SJSA1 (cell line): ENCODE measurements at places on chromosomes 5 and 9. TPM values are rescaled to one million over a fixed set of nuclear protein-coding genes. Genes with fewer than 3 reads are reported as not detected.

Gene NPM1
- total RNA-seq = 2,195 and 3,207 TPM in 2 replicates

Gene SLCO6A1
- not detected in 2 replicates for total RNA-seq

Gene ELAVL2
- 0.08 TPM in 1 of 2 replicates, not detected in the other for total RNA-seq

Gene NUTM2G
- total RNA-seq = not detected in 2 replicates

Gene GARNL3
- 0.22 and 2.0 TPM in 2 replicates for total RNA-seq

Gene SLIT3
- 12.9 and 19.0 TPM in 2 replicates for total RNA-seq

- no peaks in the 10 kb centered on the region for H3K4me1 ChIP-seq
- H3K27me3 ChIP-seq = peaks cover 26% of the 10 kb centered on the region
- no peak overlapping the region for H3K4me3 ChIP-seq
Observed at GRCh38 chr9:121474231-121474947, 25.3 kb downstream of the GGTA1 start.

- no peaks in the 10 kb centered on the region for H3K36me3 ChIP-seq
- H3K27ac ChIP-seq = no peak overlapping the region
- no peaks in the 10 kb centered on the region for H3K4me1 ChIP-seq
- no peak overlapping the region for H3K4me3 ChIP-seq
- no peaks in the 10 kb centered on the region for H3K27me3 ChIP-seq
- DNase-seq = no peak
Observed at GRCh38 chr5:68443091-68443490, 227.5 kb downstream of the PIK3R1 start.

- DNase-seq = no peak
- no peak overlapping the region for H3K4me3 ChIP-seq
- no peaks in the 10 kb centered on the region for H3K27me3 ChIP-seq
- H3K4me1 ChIP-seq = no peaks in the 10 kb centered on the region
- H3K36me3 ChIP-seq = no peaks in the 10 kb centered on the region
- no peak overlapping the region for H3K27ac ChIP-seq
Observed at GRCh38 chr5:124841829-124842712, 95.6 kb upstream of the ZNF608 start.

GRCh38 chr9:127162046-127162863 is 39.8 kb upstream of the ANGPTL2 start:
- no peaks in the 10 kb centered on the region for H3K27me3 ChIP-seq
- H3K4me3 ChIP-seq = no peak overlapping the region
- H3K4me1 ChIP-seq = peaks cover 40% of the 10 kb centered on the region
- H3K27ac ChIP-seq = 0 out of 2 replicates have a peak overlapping the region, but pooled peaks have one; percentile 64
- no peaks in the 10 kb centered on the region for H3K36me3 ChIP-seq
- DNase-seq = peak; percentile 26

DNA sequence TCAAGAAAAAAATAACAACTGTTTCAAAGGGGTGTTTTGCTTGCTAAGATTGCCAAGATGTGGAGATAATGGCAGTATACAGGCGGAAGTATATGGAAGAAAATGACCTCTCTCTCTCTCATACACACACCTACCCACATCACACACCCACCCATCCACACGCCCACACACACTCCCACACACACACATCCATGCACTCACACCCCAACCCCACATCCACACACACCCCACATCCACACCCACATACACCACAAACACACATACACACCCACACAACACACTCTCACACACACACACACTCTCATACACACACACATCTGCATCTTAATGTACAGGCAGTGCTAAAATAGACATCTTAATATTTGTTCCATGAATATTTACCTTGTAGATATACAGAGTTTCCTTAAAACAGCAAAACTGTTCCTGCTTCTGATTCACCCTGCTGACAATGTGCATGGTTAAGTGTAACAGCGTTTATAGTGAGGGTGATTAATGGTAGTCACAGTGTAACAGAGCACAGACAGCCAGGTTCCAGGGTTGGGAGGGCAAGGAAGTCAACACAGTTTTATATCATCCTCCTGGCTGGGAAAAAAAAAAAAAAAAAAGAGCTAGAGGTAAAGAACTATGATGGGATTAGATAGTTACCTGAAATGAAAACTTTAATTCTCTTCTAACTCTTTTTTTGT is 8.3 kb downstream of the BHMT2 start:
- H3K27ac ChIP-seq = no peak overlapping the region
- DNase-seq = no peak
- no peaks in the 10 kb centered on the region for H3K36me3 ChIP-seq
- H3K4me1 ChIP-seq = 0 out of 2 replicates have a peak, but pooled peaks cover 4% of the 10 kb centered on the region
- H3K4me3 ChIP-seq = no peak overlapping the region
- H3K27me3 ChIP-seq = no peaks in the 10 kb centered on the region

GRCh38 chr9:23492126-23493002 is 333.7 kb downstream of the ELAVL2 start:
- no peaks in the 10 kb centered on the region for H3K27me3 ChIP-seq
- H3K36me3 ChIP-seq = no peaks in the 10 kb centered on the region
- H3K4me1 ChIP-seq = no peaks in the 10 kb centered on the region
- no peak overlapping the region for H3K4me3 ChIP-seq
- no peak overlapping the region for H3K27ac ChIP-seq

DNA sequence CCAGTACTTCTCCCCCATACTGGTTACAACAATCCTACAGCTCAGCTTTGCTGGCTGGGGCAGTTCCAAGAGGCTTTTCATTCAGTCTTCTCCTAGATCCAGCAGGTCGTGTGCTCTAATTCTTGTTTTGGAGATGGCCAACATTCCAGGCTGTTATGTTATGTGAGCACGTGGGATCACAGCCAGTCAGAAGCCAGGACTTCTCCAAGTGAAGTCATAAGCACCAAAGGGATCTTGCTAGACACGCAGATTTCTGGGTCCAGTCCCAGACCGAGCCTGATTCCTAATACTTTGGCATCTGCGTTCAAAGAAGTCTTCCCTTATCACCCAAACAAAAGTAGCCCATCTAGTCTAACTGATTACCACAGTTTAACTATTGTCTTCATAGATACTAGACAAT is 1.4 kb upstream of the LARP1 start:
- H3K27me3 ChIP-seq = no peaks in the 10 kb centered on the region
- H3K36me3 ChIP-seq = peaks cover 13% of the 10 kb centered on the region
- peak overlapping the region; percentile 96; the same call in 1 of the 2 replicates for H3K4me3 ChIP-seq
- H3K27ac ChIP-seq = peak overlapping the region; percentile 86
- peak; percentile 37 for DNase-seq

GRCh38 chr5:138033386-138033808 is 518 bp upstream of the FAM13B start:
- DNase-seq = no peak
- peaks cover 21% of the 10 kb centered on the region for H3K36me3 ChIP-seq
- no peaks in the 10 kb centered on the region for H3K27me3 ChIP-seq
- peak overlapping the region; percentile 99 for H3K27ac ChIP-seq

- H3K27ac ChIP-seq = no peak overlapping the region
- H3K4me3 ChIP-seq = no peak overlapping the region
- H3K36me3 ChIP-seq = no peaks in the 10 kb centered on the region; the same call in 1 of the 2 replicates
- DNase-seq = no peak
- no peaks in the 10 kb centered on the region for H3K27me3 ChIP-seq
Observed at GRCh38 chr9:21507483-21507790, 25.3 kb upstream of the IFNE start.

GRCh38 chr9:16521868-16522411 is 348.5 kb downstream of the BNC2 start:
- DNase-seq = peak; percentile 69
- H3K36me3 ChIP-seq = no peaks in the 10 kb centered on the region
- no peak overlapping the region for H3K4me3 ChIP-seq
- peaks cover 26% of the 10 kb centered on the region for H3K4me1 ChIP-seq
- H3K27me3 ChIP-seq = no peaks in the 10 kb centered on the region

DNA sequence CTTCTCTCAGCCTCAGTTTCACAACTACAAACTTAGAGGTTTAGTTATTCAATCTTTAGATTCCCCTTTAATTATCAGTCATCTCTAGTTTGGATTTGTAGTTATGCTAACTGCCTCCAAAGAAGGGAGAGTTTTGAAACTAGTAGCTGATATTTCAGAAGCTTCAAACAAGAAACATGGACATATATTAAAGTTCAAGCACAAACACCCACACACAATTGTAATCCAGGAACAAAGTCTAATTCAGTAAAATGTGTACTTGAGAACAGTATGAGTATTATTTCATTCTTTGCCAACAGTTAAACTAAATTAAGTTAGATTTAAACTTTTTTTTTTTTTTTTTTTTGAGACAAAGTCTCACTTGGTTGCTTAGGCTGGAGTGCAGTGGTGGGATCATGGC is 71.2 kb upstream of the ABCA1 start:
- peaks cover under 1% of the 10 kb centered on the region for H3K4me1 ChIP-seq
- H3K4me3 ChIP-seq = no peak overlapping the region
- no peak for DNase-seq
- no peaks in the 10 kb centered on the region for H3K27me3 ChIP-seq
- no peak overlapping the region for H3K27ac ChIP-seq

DNA sequence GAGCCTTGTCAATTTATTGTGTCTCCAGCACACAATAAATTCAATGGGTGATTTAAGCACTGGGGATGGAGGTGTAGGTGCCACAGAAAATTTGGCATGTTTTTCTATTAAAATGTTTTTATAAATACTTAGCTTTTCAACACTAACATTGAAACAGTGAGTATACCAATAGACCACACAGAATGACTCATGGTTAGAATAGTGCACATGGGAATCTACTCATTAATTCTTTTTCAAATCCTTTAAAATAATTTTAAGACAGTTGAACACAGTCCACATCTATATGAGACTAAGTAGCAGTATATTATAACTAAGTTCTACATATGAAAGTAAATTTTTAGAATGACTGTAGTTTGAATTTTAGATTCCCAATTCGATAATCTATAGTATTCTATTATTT is 67.1 kb downstream of the LNPEP start:
- no peak overlapping the region for H3K27ac ChIP-seq
- no peak for DNase-seq
- H3K27me3 ChIP-seq = no peaks in the 10 kb centered on the region
- peaks cover 8% of the 10 kb centered on the region for H3K36me3 ChIP-seq
- H3K4me1 ChIP-seq = peaks cover 10% of the 10 kb centered on the region; the same call in 1 of the 2 replicates
- no peak overlapping the region for H3K4me3 ChIP-seq

GRCh38 chr5:125558466-125558865 is 812.0 kb upstream of the ZNF608 start:
- no peak for DNase-seq
- H3K4me1 ChIP-seq = peaks cover 24% of the 10 kb centered on the region
- H3K27me3 ChIP-seq = no peaks in the 10 kb centered on the region
- no peak overlapping the region for H3K27ac ChIP-seq
- H3K36me3 ChIP-seq = no peaks in the 10 kb centered on the region

GRCh38 chr9:82721593-82721992 is 341.3 kb downstream of the RASEF start:
- no peak for DNase-seq
- H3K27ac ChIP-seq = no peak overlapping the region
- no peaks in the 10 kb centered on the region for H3K36me3 ChIP-seq
- no peak overlapping the region for H3K4me3 ChIP-seq

DNA sequence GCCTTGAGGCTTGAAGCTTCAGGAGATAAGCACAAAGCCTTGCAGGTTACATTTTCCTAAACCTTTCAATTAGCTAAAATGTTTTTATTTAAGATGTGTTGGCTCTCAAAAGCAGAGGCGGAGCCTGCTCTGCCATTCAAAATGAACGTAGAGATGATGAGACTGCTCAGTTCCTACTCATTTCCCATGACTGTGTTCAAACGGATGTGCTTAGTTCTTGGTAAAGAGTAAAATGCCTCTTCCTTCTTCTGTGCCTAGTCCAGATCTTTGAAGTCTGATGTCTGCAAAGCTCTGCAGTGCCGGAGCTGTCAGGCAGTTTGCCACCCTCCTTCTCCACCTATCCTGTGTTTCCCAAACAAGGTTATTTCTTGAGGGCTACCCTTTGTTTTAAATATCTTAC is 46.3 kb upstream of the ADAMTSL1 start:
- DNase-seq = no peak
- H3K36me3 ChIP-seq = no peaks in the 10 kb centered on the region
- H3K27me3 ChIP-seq = no peaks in the 10 kb centered on the region
- no peaks in the 10 kb centered on the region for H3K4me1 ChIP-seq
- no peak overlapping the region for H3K27ac ChIP-seq

DNA sequence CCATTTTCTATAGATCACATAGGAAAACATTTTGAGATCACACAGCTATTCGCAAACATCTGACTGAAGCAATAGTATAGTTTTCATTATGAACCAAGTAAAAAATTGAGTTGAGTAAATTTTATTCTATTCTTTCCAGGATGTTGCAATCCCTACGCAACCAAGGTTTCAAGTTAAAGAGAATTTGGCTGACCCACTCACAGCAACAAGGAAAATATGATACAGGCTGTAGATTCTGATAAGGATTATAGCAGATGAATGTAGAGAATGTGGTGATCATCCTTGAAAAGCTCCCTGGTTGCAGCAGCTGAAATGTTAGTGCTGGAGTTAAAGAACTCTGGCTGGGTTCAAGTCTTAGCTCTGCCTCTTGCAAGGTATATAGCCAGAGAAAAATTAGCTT is 4.7 kb downstream of the ABCA1 start:
- no peak for DNase-seq
- H3K27me3 ChIP-seq = no peaks in the 10 kb centered on the region
- H3K36me3 ChIP-seq = no peaks in the 10 kb centered on the region
- H3K27ac ChIP-seq = no peak overlapping the region
- H3K4me1 ChIP-seq = peaks cover 38% of the 10 kb centered on the region

DNA sequence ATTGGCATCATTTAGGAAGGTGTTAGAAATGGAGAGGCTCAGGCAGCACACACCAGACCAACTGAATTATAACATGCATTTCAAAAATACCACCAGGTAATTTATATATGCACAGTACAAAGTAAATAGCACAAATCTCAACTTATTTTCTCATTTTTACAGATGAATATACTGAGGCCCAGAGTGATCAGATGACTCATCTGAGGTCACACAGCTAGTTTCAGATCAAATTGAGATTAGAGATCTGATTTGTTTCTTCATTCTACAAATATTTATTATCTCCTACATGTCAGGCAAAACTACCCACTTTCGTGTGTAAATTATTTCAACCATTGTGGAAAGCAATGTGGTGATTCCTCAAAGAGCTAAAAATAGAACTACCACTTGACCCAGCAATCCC is 507.1 kb downstream of the TLE4 start:
- H3K27me3 ChIP-seq = no peaks in the 10 kb centered on the region
- H3K27ac ChIP-seq = no peak overlapping the region
- H3K4me1 ChIP-seq = no peaks in the 10 kb centered on the region
- no peak for DNase-seq
- H3K36me3 ChIP-seq = no peaks in the 10 kb centered on the region

- no peak for DNase-seq
- H3K36me3 ChIP-seq = no peaks in the 10 kb centered on the region
- no peak overlapping the region for H3K27ac ChIP-seq
- H3K4me1 ChIP-seq = no peaks in the 10 kb centered on the region
- H3K27me3 ChIP-seq = no peaks in the 10 kb centered on the region
- no peak overlapping the region for H3K4me3 ChIP-seq
Observed at GRCh38 chr5:165029099-165029870, 1523.9 kb downstream of the MAT2B start.

GRCh38 chr5:16952968-16953671 is 17.0 kb upstream of the MYO10 start:
- peaks cover 10% of the 10 kb centered on the region for H3K4me1 ChIP-seq
- H3K36me3 ChIP-seq = no peaks in the 10 kb centered on the region
- H3K27me3 ChIP-seq = no peaks in the 10 kb centered on the region

DNA sequence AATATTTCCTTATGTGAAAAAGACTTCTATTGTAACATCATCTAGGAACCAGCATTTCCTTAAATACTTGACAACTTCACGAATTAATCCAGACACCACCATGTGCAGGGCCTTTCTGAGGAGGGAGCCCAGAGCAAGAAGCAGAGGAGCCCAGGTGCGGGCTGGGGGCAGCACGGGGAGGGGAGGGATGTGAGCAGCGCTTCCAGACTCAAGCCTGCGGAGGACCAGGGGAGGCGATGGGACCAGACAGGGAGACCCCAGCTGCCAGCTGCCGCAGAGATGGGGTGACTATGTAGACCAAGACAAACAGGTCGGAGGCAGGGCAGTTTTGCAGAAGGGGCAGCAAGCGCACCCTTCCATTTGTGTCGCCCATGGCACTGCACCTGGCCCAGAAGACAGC is 596.1 kb downstream of the IRX1 start:
- H3K27me3 ChIP-seq = no peaks in the 10 kb centered on the region
- H3K4me1 ChIP-seq = no peaks in the 10 kb centered on the region
- no peaks in the 10 kb centered on the region for H3K36me3 ChIP-seq
